ENCODE measurements at places on chromosomes 5 and 9. TPM values are rescaled to one million over a fixed set of nuclear protein-coding genes. Genes with fewer than 3 reads are reported as not detected.

- DNase-seq, result no peak
Observed at GRCh38 chr5:36842087-36842486, 34.5 kb upstream of the NIPBL start.

Gene TRPM3
- total RNA-seq, result not detected

GRCh38 chr5:129541648-129542251 lies 81.7 kb downstream of the ADAMTS19 start:
- DNase-seq, result no peak

GRCh38 chr5:125541085-125541484 lies 794.6 kb upstream of the ZNF608 start:
- no peak for DNase-seq
